DMS 273 treated with DMSO at 0.1 percent for 48 hours (cell line): ENCODE measurements at places on chromosomes 5 and 9.

DNA sequence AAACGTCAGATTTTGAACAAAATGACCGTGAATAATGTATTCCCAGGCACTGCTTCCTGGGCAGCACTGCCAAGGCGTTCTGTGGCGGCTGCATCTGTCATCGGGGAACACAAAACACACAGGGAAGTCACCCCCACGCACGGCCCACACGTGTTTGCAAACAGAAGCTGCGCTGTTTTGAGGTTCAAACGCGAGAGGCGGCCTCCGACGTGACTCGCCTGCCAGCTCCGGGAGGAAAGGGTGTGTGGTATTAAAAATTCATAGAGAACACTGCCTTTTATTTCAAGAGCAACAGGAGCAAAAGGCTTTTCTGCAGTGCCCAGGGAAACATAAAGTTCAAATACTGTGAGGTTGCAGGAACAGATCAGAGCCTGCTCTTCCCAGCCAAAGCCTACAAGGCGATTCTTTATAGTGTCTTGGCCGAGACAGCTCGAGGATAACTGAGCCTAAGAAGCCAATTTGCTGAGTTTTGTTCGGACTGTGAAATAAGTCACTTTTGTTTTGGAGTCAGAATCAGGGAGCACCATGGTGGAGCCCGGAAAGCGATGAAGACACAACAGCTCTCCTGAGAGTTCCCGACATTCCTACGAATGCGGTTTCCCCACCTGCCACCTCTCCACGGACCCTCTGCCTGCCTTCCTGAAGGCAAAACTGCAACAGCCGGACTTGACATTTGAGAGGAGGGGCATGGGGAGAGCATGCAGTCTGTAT, 115.3 kb upstream of the IRX2 start:
- no peak for DNase-seq

GRCh38 chr5:159184858-159185381, 24.4 kb downstream of the RNF145 start:
- DNase-seq: no peak

- no peak for DNase-seq
Observed at GRCh38 chr9:132583584-132584304, 1.3 kb downstream of the BARHL1 start.

DNA sequence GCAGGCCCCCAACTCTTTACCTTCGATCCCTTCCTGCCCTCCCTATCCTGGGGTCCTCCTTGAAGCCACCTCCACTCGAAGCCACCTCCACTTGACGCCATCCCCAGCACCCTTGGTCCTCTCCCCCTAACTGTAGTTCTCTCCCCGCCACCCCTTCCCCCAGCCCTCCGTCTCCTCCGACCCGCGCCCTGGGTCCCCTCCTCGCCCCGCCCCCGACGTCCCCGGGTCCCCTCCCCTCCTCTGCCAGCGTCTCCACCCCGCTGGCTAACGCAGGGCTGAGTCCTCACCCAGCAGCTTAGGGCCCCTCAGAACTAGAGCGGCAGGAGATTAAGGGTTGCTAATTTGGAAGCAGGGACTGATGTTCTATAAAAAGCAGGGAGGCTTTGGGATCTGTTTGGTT, 30.6 kb upstream of the ANKRD33B start:
- DNase-seq: no peak

DNA sequence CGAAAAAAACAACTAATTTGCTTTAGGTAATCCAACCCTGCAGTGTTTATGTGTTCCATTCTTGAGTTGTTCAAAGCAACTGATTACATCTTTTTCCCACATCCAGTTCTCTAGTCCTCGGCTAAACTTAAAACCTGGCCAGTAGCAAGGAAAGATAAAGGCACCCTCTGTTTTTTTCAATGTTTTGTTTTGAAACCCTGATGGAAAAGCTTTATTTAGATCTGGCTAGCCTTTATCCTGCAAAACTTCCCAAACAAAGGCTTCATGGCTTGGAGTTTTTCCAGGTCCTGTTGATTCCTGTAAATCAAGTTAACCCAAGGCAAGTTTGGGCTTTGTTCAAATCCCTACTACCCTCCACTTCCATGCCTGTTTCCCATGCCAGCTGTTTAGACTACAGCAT, 105.1 kb downstream of the CEMIP2 start:
- no peak for DNase-seq

- no peak for DNase-seq
Observed at GRCh38 chr5:45774528-45774927, 78.3 kb upstream of the HCN1 start.

GRCh38 chr9:98178874-98179850, 13.3 kb downstream of the CORO2A start:
- DNase-seq: no peak

DNA sequence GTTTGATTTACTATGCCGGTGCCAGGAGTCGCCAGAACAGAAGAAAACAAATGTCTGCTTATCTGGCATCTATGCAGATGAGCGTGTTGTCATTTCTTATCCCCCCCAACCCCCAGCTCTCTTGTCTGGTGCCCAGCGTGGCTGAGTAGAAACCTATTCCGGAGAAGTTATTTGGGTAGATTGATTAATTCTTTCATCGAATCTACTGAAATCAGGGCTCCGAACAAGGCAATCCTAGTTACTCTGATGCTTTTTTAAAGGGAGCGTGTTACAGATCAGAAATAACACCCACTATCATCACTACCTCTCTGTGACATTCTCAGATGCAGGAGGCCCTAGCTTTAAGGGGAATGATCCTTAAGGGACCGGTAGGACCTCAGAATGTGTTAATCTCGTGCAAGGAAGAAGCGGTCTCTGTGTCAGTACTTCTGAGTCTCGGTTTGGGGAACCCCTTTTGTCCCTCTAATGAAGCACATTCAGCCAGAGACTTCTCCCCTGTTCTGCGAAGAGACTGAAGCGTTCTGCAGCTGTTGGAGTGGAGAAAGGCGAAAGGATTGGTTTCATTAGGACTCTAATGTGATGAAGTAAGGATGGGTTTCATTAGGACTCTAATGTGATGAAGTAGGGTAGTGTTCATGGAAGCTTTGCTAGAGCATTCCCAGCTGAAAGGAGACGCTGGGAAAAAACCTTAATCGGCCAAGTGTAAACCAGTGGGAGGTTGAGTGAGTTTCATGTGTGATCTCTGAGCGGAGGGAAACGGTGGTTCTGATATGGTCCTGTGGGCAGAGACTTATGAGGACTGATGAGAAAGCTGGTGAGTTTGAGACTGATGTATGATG, 1.5 kb downstream of the PIP5K1B start:
- no peak for DNase-seq

DNA sequence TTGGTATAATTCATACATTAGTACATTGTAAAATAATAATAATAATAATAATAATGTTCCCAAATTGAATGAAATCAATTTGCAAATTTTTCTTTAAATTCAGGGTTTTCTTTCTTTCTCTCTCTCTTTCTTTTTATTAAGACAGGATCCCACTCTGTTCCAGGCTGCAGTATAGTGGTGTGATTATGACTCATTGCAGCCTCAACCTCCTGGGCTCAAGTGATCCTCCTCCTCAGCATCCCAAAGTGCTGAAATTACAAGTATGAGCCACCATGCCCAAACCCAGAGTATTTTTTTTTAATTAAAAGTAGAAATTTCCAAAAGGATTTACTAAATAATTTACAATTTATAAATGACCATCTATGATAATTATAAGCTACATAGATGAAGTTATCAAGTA, 117.7 kb downstream of the HOMER1 start:
- no peak for DNase-seq

DNA sequence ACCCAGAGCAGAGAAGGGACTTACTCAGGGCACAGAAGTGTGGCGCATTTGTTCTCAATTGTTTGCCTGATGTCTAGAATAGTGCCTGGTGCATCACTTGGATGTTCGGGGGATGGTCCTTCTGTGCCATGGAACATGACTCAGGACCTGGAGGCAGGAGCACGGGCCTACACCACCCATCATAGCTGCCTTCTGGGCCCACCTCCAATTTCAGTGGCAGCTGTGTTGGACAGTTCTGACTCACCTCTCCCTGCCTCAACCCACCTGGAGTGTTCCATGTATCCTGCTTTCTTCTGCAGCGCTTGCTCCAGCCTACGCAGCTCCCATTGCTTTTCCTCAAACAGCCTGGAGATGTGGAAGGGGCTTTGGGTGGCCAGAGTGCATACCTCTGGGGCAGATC, 12.5 kb upstream of the CXCL14 start:
- no peak for DNase-seq

GRCh38 chr9:111743275-111743674, 51.5 kb downstream of the SHOC1 start:
- no peak for DNase-seq

DNA sequence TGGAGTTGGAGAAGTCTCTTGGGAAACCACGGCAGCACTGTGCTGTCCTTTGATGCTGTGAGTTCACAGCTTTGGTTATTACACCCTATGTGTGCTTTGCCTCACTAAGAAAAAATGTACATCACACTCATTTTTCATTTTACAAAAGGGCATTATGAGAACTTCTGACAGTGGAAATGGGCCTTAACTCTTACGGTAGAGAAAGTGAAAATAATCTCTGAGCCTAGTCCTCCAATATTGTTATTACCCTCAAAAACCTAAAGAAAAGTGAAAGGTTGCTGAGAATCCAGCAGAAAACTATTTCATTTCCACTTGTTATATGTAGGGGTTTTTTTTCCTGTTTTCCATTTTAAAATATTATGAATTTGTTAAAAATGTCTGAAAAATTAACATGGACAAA, 8.2 kb upstream of the OR13D1 start:
- no peak for DNase-seq

DNA sequence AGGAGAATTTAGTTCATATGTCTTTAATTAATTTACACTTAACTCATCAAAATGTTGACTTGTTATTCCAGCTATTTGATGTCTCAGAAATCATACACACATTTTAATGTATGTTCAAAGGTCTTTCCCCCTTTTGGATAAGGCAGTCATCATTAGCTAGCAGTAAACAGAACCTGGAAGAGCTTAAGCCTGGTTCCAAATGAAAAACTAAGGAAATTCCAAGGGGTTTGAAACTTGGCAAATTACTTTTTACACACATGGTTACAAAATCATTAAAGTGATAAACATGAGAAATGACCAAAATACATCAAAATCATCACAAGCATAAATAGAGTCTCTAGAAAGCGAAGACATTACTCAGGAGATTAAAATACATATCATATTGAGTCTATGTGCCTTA, 359.8 kb upstream of the ZNF608 start:
- DNase-seq: no peak

- no peak for DNase-seq
Observed at GRCh38 chr9:130027533-130028365, 15.2 kb downstream of the FNBP1 start.

GRCh38 chr9:84738353-84738752, 68.8 kb downstream of the NTRK2 start:
- DNase-seq: no peak

DNA sequence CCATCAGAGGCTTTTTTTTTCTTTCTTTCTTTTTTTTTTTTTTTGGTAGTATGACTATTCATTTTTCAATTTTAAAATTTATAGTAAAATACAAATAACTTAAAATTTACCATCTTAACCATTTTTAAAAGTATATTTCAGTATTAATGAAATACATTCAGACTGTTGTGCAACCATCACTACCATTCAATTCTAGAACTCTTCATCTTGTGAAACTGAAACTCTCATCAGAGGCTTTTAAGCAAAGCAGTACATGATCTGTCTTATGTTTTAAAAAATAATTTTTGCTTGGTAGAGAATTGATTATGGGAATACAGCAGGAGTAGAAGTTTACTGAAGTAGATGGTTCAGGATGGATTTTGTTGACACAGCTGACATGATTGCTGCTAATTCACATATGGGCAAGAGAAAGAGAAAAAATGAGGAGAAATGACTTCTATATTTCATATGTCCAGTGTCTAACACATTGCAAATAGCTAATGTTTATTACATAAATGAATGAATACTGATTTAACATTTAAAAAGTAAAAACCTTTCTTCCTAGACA, 13.4 kb downstream of the ELOVL7 start:
- DNase-seq: no peak

GRCh38 chr5:11072568-11072967, 311.5 kb upstream of the DAP start:
- no peak for DNase-seq

DNA sequence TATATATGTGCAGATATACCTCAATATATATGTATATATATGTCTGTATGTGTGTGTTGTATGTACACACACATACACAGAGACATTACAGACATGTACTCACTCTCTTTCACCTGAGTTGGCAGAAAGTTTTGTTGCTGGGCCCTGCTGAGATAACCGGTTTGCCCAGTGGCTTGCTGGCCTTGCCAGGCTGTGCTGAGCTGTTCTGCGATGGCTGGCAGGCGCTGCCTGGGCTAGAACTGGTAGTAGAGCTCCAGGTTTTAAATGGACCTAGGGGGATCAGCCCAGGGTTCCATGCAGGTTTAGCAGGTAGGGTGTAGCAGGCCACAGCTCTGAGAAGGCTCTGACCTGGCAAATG, 394.3 kb downstream of the GADD45G start:
- no peak for DNase-seq
